ENCODE measurements at places on chromosomes 13 and 19.

GRCh38 chr13:103873725-103874124, 807.5 kb upstream of the SLC10A2 start:
- DNase-seq = no peak

DNA sequence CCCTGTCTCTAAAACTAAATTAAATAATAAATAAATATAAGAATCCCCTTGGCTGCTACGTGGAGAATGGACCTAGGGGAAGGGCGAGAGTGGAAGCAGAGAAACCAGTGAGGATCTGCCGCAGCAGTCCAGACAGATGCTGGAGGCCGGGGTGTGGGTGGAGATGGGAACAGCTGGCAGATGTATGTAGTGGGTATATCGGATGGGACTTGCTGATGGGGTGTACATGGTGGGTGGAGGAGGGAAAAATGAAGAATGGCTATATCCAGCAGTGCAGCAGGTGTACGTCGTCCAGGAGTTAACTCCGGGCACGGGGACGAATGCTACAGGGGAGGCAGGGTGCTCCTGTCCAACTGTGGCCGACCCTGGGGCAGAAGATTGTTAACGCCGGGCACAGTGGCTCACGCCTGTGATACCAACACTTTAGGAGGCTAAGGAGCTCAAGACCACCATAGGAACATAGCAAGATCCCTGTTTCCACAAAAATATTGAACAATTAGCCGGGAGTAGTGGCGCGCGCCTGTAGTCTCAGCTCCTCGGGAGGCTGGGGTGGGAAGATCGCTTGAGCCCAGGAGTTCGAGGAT, 654 bp downstream of the CEP89 start:
- no peak for DNase-seq

GRCh38 chr19:17490411-17490810, 20.1 kb downstream of the SLC27A1 start:
- no peak for DNase-seq

DNA sequence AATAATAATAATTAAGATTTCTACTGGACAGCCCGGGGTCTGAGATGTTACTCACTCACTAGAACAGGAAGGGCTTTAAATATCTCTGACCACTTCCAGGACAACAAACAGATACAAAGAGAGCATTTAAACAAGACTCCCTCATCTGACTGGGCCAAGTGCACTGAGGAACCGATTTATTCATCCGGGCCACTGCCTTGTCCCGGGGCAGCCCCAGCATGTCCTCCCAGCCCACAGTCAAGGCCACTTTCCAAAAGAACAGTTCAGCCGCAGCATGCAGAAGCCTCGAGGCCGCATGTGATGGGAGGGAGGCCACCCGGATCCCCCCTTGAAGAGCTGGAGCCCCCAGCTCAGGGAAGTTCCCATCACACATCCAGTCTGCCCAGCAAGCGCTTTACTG, 30.5 kb downstream of the MLLT1 start:
- DNase-seq = no peak

GRCh38 chr13:30133554-30133912, 173.8 kb downstream of the KATNAL1 start:
- DNase-seq = no peak

- DNase-seq = no peak
These were observed 34.9 kb downstream of the DOCK9 start for GRCh38 chr13:98942997-98943396.

DNA sequence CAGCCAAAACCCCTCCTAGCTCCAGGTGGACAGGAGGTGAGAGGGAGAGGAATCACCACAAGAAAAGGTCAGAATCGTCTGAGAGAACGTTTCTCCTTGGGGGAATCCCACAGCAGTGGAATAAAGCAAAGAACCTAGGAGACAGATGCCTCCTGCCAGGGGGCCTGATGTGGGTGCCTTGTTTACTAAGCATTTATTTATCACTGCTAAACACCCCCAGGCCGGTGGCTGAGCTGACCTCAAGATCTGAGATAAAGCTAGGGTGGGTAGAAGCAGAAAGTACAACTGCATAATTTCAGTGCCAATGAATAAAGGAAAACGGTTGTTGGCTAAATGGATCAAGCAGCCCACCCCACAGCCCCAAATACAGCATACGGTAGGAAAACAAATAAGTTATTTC, 33.9 kb upstream of the ATP11A start:
- no peak for DNase-seq

DNA sequence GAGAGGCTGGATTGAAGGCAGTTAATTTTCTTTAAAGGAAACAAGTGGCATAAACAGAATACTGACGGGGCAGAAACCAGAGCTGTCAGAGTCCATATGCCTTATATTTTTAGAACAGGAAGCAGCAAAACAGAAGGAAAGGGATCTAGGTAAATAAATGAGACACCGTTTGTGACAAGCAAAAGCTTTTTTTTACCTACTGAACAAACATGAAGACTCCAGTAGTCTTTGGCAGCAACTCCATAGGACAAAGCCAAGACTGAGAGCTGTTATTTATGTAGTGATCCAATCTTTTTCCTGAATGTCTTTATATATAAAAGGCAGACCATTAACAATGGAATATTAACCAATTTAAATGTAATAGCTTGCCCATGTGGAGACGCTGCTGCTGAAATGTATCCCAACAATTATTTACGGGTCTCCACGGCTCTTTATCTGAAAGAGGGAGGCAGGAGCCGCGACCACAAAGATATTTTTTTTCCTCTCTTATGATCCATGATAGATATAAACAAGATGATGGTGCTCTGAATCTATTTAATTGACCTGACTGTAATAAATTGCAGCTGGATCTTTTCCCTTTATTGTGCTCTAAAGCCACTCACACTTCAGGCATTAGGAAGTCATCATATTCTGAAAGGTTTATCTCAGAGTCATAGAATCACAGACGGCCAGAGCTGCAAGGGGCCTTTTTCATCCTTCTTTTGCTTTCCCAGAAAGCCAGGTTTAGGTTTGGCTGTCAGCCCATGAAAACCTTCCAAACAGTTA, 687.8 kb downstream of the EFNB2 start:
- no peak for DNase-seq

DNA sequence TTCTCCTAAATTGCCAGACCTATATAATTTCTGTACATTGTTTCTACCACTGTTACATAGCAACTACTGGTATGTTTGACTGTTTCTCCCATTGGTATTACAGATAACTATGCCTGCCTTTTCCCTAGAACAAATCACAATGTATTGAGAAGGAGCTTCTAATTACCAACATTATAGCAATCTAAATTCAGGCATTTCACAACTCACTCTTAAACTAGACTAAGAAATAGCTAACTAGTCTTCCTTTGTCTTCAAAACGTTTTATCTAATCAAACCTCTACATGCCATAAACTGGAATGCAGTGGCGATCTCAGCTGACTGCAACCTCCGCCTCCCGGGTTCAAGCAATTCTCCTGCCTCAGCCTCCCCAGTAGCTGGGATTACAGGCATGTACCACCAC, 18.2 kb downstream of the RBM26 start:
- no peak for DNase-seq
